ENCODE measurements at places on chromosomes 7 and 10.

GRCh38 chr7:66296557-66296956, 91.4 kb downstream of the TPST1 start:
- DNase-seq: no peak

DNA sequence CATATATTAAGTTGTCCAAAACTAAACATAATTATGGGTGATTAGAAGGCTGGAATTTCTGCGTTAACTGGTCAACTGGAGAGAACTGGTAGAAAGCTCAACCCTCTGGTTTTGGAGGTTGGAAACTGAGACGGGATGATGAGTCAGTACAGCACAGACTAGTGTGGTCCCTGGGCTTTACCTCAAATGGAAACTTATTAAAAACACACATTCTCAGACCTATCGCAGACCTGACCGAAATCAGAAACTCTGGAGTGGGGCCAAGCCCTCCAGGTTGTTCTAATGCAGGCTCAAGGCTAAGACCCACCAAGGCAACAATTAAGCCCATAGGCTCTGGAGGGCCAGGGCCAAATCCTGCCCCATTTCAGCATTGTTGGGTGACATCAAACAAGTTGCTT, 136.9 kb downstream of the KCNMA1 start:
- DNase-seq: no peak

GRCh38 chr10:89889606-89890005, 188.2 kb downstream of the KIF20B start:
- DNase-seq: no peak

GRCh38 chr10:17785276-17785930, 23.7 kb upstream of the MRC1 start:
- DNase-seq: peak; percentile 35

GRCh38 chr7:111883241-111883640, 320.9 kb upstream of the IMMP2L start:
- no peak for DNase-seq

- DNase-seq: no peak
Observed at GRCh38 chr10:115398026-115398425, 304.9 kb downstream of the ATRNL1 start.

GRCh38 chr7:101803203-101804087, 14.0 kb upstream of the CUX1 start:
- DNase-seq: no peak

DNA sequence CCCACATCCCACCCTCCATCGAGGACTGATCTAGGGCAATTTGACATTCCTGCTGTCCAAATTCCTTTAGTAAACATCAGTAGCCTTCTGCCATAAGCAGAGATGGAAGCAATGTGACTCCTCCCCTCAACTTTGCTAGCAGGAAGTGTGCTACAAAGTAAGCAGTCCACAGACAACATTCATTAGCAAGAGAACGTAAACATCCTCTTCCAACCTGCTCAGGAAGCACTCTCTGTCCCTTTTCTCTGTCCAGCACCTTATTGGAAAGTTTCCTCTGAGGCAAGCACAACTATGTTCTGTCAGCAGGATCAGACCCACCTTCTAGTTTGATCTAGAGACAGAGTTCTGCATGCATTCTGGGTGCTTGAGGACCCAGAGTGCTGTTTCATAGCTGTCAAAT, 48.1 kb upstream of the LRGUK start:
- DNase-seq: no peak

DNA sequence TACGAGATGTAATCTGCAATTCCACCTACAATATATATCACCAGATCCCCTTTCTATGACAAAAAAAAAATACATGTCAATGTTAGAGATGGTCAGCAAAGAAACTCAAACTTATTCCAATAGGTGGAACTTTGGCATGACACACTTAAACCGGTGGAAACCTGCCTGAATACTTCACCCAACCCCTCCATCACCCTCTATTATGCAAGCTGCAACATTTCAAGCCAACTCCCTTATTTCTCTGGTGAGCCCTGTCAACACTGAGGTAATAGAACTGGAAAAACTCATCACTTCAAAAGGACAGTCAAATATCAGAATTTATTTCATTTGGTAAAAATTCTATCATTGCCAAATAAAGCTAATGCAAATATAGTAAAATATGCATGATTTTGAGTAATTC, 3.6 kb downstream of the ZNF438 start:
- no peak for DNase-seq

- no peak for DNase-seq
Observed at GRCh38 chr7:34073676-34074075, 168.3 kb downstream of the BMPER start.

DNA sequence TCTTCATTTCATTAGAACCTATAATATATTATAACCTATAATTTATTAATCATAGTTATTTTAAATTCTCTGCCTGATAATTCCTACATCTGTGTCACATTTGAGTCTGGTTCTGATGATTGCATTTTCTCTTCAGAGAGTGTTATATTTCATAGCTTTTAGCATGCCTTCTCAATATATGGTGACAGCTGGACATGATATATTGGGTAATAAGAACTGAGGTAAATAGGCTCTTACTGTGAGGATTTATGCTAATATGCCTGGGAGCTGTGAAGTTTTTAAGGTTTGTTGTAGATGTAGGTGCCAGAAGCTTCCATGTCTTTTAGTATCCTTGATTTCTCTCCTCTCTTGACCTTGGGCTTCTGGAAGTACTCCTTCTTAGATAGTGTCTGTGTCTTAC, 325.9 kb upstream of the SEMA3D start:
- DNase-seq: no peak

DNA sequence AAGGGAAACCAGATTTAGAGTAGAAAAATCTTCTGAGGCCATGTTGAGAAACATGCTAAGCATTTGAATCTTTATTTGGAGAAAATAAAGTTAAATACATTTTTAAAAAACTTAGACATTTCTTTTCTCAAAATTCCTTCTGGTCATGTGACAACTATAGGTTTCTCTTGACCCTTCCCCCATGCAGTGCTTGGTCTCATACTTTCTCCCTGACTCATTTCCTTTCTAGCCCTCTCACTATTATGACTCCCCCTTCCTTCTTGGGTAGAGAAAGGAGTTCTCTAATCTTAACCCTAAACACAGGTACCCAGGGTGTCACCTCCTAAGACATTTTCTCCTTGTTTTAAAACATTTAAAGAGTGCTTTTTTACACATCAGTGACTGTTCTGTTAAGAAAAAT, 179.5 kb upstream of the TMEM106B start:
- DNase-seq: no peak

DNA sequence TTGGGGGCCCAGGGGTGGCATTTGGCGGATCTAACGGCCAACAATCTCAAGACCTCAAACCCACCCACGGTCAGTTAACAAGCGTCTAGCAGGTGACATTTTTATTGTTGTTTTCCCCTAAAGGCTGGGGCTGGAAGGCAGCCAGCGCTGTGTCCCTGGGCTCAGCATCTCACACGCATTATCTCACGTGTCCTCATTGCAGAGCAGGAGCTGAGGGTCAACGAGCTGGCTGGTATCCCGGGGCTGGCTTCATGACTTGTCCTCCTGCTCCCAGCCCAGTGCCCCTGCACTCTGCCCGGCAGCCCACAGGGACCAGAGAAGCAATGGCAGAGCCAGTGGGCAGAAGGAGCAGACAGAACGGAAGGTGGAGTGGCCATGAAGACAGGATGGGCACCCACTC, 54.4 kb upstream of the TMEM273 start:
- no peak for DNase-seq

DNA sequence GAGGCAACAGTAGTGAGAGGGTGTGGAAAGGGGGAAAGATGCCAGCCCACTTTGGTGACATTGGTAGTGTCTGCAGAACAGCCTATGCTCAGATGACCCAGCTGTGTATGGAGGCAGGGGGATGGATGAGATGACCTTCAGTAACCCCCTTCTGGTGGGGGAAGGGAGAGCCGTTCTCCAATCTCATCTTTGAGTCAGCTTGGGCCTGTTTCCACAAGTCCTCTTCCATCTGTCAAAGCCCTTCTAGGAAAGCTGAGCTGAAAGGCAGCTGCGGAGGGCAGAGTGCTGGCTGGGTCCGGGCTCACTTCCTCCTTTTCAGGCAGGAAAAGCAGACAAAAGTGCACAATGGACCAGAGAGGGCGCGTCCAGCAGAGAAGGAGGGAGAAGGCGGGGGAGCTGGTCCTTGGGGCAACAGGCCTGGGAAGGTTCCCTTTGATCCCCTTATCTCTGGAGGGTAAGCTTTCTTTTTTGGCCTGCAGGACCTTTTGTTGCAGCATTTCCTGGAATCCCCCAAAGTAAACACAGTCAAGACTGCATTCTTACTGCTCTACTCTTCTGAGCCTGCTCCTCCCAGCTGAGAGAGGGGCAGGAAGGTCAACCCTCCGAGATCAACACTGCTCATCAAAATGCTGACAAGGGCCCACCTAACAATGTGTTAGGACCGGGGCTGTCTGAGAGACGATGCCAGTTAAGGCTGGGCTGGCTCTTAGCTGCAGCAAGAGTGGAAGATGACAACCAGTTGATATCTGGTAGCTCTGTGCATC, 1.2 kb upstream of the LRMDA start:
- peak; percentile 38 for DNase-seq

GRCh38 chr7:129707910-129708499, 96.5 kb downstream of the NRF1 start:
- DNase-seq: no peak

DNA sequence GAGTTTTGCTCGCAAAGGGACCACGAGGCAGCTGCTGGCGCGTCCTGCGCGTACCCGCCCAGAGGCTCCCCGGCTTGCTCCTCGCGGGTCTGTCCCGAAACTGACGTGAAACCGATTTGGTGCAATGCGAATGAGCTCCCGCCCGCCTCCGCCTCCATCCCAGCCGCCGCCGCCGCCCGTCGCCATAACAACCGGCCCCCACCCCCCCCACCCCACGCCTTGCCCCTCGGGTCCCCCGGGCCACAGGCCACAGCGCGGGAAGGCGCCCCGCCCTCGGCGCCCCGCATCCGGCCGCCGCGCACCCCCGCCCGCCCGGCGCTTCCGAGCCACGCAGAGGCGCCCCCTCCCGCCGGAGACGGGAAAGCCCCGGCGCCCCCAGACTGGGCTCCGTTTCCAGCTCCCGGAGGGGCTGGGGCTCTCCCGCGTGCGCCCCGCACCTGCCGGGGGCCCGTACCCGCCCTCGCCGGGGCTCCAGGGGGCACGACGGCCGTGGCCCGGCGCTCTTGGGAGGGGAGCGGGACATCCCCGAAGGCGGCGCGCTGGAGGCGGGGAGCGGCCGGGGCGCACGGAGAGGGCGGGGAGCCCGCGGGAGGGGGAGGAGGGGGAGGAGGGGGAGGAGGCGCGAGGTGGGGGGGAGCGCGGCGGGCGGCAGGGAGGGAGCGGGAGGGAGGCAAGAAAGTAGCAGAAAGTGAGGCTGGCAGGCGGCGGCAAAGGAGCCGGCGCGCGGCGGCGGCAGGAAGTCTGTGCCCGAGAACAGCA, at the start of gene CAMK1D:
Gene CAMK1D, plus strand, starts transcription at position 678 of the 759 bp plus-strand sequence.
- DNase-seq: peak; percentile 93

DNA sequence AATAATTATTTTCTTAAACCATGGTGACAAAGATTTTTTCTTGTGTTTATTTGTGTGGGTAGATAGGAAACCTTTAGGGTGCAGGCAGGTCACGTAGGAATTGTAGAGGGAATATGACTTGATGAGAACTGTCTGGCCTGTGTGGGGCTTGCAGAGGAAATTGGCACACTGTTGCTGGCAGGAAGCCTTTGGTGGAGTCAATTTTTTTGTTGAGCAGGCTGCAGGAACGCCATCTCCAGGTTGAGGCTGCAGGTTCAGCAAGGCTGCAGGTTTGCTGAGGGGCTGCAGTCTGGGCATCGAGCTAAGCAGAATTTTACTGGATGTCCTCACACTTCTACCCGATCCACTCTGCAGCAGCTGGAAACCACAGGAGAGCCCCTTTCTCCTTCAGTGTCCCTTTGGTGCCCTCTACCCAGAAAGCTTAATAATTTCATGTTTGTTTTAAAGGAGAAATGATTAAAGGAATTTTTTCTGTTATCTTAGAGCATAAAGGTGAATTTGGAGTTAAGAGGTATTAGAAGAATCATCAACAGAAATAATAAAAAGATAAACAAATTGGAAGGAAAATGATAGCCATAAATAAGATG, 37.0 kb downstream of the TBC1D12 start:
- no peak for DNase-seq

GRCh38 chr10:70565556-70566514, 36.7 kb downstream of the PRF1 start:
- no peak for DNase-seq

GRCh38 chr7:25037325-25037724, 57.3 kb upstream of the OSBPL3 start:
- DNase-seq: no peak

- no peak for DNase-seq
Observed at GRCh38 chr7:51645255-51645654, 328.6 kb upstream of the COBL start.

DNA sequence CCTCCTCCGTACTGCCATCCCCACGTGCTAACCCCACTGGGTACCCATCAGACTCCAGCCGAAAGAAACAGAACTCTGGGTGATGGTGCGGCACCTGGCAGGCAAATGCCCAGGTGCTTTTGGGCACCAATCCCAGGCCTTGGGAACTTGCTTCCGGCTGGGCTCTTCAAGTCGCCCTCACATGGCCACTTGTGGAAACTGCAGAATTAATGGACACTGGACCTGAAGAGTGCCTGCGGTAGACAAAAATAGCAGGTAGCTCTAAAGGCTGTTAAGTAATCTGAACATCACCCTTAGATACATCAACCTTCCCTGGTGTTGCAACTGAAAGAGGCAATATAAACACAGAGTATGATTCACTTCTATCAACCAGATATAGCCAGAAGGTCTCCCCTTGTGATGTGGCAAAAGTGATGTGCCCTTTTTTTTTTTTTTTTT, 644.4 kb downstream of the GRM8 start:
- DNase-seq: no peak

- DNase-seq: no peak
Observed at GRCh38 chr10:49374740-49375139, 21.1 kb downstream of the DRGX start.

- DNase-seq: no peak
Observed at GRCh38 chr10:67943917-67944316, 59.5 kb downstream of the SIRT1 start.

GRCh38 chr10:10346390-10347150, 671.1 kb upstream of the CELF2 start:
- DNase-seq: no peak

- no peak for DNase-seq
Observed at GRCh38 chr10:87615856-87616255, 43.8 kb upstream of the PAPSS2 start.

DNA sequence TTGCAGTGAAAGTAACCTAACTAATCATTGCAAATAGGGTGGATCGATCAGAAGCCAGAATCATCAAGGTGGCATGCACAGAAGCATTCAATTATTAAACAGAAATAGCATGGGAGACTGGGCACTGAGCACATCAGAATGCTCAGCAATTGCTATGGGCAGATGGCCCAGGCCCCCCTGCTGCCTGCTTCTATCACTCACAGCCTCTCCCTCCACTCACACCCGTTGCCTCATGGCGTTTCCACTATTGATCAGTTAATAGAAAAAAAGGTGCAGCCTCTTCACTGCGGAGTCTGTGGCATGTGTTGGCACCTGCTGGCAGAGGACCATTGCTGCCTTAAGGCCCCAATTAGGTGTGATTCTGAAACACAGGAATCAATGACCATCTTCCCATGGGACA, 11.2 kb upstream of the HTR5A start:
- DNase-seq: no peak

GRCh38 chr10:4813496-4813895, 12.5 kb upstream of the AKR1E2 start:
- DNase-seq: no peak

All from CD4-positive, alpha-beta T cell treated with Interferon gamma for 1 hour (primary cell).